Hindlimb muscle (tissue), 1 donor: ENCODE measurements at places on chromosomes 6 and 20. TPM values are rescaled to one million over a fixed set of nuclear protein-coding genes. Genes with fewer than 3 reads are reported as not detected.

DNA sequence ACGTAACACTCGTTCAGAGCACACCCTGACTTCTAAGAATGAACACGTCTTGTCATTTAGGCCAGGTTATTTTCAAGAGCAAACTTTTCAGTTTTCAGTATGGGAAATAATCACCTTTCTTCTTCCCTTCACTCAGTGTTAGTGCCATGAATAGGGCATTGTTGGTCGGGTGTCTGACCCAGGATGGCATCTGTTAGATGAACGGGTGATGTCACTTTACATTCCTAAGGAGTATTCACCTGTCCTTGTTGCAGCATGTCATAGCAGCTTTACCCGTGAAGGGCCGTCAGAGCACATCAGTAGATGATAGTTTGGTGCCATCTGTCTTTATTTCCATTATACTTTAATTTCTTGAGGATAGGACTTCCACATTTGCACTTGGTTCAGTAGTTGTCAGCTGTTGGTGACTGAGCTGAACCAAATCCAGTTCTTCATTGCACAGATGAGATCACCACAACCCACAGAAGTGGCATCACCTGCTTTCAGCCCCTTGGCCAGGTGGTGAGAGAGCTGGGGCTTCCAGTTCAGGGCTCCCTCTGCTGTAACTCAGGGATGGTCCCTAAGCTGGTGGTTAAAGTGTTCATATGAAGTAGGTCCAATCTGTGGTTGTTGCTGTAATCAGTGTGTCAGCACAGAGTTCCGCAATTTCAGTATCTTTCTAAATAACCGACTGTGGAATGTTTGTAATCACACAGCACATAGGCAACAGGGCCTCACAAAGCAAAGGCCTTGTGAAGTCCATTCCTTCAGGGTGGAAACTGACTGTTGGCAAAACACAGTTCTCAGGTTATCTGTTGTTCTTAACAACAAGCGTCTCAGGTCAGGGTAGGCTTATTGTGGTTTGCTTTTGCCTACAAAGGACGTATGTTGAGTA is 68.2 kb downstream of the FAM120B start:
- DNase-seq: no peak

DNA sequence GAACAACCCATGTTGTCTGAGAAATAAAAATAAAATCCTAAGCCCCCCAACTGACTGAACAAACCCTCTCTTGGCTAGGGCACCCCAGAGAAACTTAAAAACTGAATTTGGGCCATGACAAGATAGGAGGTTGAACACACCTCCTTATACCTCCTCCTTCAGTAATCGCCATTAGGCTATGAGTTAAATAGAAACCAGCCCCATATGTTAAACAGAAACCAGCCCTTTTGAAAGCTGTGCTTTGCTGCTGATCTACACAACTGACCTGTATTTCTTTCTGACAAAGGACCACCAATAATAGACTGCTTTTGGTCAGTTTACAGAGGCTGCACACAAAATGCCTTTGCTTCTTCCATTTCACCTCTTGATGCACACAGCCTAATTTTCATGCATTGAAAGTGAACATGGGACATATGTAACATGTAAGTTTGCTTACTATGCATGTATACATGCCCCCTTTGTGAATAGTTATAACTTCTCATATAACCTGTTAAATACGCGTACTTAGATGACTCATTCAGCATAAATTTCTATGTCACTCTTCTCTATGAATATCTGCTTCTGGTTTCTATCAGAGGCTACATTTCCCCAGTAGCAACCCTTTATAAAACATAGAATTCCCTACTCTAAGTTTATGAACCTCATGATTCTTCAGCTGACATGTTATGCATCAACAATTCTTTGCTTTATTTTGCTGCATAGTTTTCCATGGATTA is 462.9 kb downstream of the COL12A1 start:
- DNase-seq: no peak

GRCh38 chr20:22687676-22688349 is 103.4 kb upstream of the FOXA2 start:
- no peak for DNase-seq

TRAPPC3L gene
- not detected for polyA plus RNA-seq

GRCh38 chr6:5250451-5250850 is 10.3 kb downstream of the LYRM4 start:
- no peak for DNase-seq

DNA sequence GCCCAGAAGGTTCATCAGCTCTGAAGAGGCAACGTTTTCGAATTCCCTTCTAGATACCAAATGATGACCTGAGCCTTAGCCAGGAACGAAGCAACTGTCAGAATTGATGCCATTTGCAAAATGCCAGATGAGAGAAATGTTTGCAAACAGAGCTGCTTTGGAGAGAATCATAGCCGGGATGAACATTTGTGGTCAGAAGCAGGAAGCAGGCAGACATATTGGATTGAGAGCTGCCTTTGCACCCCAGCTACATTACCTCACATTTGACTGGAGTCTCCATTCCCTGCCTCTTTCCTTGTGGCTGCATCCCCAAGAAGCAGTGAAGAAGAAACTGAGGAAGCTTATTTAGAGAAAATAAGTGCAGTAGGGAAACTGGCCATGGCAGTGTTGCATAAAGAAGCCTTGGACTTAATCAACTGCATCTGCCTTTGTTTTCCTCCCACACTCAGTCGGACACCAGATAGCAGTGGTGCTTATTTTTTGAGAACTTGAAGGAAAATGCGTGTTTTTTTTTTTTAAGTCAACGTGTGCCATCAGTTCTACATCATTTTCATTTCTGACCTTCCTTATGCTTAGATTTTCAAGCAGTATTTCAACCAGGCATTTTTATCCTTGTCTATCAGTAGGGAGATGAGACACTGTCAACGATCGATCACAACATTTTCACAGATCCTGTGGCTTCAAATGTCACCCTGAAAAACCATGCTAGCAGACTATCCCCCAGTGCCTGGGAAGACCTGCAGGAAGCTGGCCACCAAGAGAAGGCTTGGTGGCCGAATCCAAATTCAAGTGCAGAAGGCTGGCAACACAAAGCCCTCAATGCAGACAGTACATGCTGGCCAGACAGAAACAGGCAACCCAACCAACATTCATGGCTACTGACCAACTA is 541.2 kb upstream of the JARID2 start:
- no peak for DNase-seq

PABPC1L gene
- 17.6 TPM for polyA plus RNA-seq

CDK5RAP1 gene
- 24.6 TPM for polyA plus RNA-seq
